Left lung (tissue), 14 donors: ENCODE measurements at places on chromosomes 2 and 18. TPM values are rescaled to one million over a fixed set of nuclear protein-coding genes. Genes with fewer than 3 reads are reported as not detected.

The MRPL44 gene
- 24.3 TPM for total RNA-seq

The SLC19A3 gene
- total RNA-seq: 6.2 TPM

The KLHL30 gene
- total RNA-seq: 0.96 TPM

The MYCN gene
- 0.60 TPM for total RNA-seq

The CNDP1 gene
- not detected for total RNA-seq

The ST6GAL2 gene
- total RNA-seq: 0.93 TPM

The GPR75 gene
- 3.0 TPM for total RNA-seq

The DOK6 gene
- total RNA-seq: 5.3 TPM

The DSG1 gene
- not detected for total RNA-seq

The DSG2 gene
- total RNA-seq: 39.4 TPM

The UGT1A5 gene
- total RNA-seq: 0.10 TPM

The UPP2 gene
- not detected for total RNA-seq

The TCF23 gene
- total RNA-seq: 0.50 TPM

The RAX gene
- total RNA-seq: not detected

The HOXD12 gene
- not detected for total RNA-seq

The ATL2 gene
- total RNA-seq: 51.9 TPM

The CPO gene
- total RNA-seq: 0.37 TPM

The ZNF521 gene
- 30.2 TPM for total RNA-seq
